ENCODE measurements at places on chromosomes 6 and 20.

DNA sequence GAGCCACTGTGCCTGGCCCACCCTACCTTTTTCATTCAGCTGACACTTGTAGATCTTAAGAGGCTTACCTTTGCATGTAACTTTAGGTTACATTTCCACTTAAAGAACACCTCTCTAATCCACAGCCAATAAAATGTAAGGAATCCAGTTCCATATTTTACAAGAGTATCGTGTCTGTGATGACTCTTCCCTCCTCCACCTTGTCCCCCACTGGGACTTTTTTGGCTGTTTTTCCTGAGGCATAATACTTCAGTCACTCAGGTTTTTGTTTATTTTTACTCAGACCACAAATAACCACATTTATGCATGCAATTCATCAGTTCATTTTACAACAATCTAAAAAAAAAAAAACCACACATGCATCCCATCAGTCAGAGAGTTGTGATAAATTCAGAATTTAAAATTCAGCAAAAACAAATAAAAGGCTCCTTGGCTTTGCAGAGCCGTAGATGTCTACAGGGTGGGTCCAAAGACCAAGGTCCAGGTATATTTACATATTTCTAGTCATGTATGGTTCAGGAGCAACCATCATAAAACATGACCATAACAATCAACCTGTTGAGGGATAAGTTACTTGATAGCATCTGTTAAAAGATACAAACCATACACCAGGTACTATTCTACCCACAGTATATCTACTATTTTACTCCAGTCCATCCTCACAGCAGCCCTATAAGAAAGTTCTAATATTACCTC is 9.9 kb downstream of the ATXN1 start:
- DNase-seq: no peak

DNA sequence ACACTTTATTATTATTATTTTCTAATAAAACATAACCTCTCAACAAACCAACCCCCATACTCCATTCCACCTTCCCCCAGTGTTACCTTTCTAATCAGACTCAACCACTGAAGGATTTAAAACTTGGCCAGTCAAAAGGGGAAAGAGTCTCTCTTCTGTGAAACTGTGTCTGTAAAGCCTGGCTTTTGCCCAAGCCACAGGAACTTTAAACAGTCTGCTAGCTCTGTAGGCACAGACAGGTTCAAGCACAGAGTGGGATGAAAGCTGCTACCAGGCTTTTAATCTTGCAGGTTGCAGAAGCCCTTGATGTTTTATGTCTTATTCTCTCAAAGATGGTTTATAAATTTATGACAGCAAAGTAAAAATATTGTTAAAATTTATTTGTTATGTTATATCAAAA is 585.7 kb downstream of the TENT5A start:
- no peak for DNase-seq

DNA sequence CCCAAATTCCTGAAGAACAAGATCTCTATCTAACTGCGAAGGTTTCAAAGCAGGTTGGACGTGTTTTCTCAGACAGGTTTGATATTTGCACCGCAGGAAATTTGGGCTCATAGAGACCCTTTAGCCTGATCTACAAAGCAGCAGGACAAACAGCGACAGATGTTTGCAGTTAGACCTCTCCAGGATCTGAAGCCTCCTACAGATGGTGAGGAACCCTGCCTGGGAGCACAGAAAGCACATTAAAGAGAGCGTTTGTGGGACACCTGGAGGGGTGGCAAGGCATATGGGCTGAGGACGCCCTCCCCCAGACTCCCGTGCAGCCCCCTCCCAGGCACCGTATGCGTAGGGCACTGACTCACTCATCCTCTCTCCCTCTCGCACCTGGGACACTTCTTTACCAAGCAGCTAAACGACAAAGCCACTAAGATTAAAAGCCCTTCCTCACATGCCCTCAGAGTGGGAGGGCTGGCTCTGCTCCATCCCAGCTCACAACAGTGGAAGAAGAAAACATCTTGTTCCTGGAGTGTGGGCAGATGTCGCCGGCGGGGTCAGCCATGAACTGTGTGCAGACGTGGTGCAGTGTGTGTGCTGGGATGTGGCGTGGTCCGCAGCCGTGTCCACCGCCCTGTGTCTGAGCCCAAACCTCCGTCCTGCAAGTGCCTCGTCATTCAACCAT is 249.7 kb upstream of the AFDN start:
- no peak for DNase-seq

GRCh38 chr20:10921491-10922010 is 247.8 kb upstream of the JAG1 start:
- DNase-seq: no peak

- no peak for DNase-seq
Measured at GRCh38 chr6:112939563-112939962, 592.4 kb downstream of the RFPL4B start.

- DNase-seq: no peak
Measured at GRCh38 chr6:35557239-35557638, 44.5 kb upstream of the TULP1 start.

- DNase-seq: no peak
Measured at GRCh38 chr20:61514396-61514795, 262.3 kb downstream of the CDH4 start.

- DNase-seq: no peak
Measured at GRCh38 chr20:54843865-54844264, 368.5 kb downstream of the DOK5 start.

- DNase-seq: no peak
Measured at GRCh38 chr6:12081771-12082170, 69.7 kb downstream of the HIVEP1 start.

- no peak for DNase-seq
Measured at GRCh38 chr6:118746825-118747174, 95.4 kb upstream of the CEP85L start.

DNA sequence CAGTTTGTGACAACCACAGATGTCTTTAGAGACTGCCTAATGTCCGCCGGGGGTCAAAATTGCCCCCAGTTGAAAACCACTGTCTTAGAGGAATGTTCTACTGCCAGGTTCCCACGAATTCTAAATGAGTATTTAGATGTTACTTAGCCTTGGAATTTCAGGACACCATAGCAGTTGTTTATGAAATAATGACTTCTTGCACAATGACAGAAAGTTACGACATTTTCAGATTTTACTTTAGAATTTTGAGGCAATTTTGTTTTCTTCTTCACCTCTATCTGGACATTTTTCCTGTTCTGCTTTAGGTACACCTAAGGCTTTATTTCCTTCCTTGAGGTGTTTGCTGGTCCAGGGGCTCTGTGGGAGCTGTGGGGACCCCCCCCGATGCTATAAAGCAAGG is 83.4 kb downstream of the CCDC170 start:
- DNase-seq: no peak

- DNase-seq: peak; percentile 44
Measured at GRCh38 chr20:35947907-35948306, 6.4 kb downstream of the SCAND1 start.

DNA sequence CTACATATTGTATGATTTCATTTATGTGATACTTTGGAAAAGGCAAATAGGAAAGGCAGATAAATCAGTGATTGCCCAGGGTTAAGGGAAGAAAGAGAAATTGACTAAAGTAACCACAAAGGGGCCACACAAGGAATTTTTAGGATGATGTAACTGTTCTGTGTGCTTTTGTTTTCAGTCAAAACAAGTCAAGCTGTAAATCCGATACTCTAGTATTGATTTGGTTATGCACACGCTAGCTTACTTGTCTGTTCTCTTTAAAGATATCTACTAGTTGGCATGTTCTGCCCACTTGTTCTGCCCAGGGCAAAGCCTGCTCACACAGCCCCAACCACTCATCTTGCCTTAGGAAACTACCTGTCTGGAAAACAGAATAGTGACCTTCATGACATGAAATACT is 6.4 kb downstream of the FBXL4 start:
- DNase-seq: no peak

DNA sequence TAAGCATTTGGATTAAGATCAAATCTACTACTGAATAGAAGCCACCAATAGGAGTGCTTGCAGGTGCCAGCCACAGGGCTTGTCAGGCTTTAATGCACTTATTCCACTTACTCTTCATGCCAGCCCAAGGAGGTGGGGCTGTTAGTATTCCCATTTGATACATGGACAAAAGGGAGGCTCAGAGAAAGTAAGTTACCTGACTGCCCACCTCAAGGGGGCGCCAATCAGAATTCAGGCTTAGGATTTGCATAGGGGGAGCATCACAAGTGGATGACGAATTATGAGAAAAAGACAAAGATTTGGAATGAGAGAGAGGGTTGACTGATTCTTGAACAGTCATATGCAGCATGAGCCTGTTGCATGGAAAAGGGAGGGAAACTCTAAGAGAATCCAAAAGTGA is 188.4 kb upstream of the TSHZ2 start:
- no peak for DNase-seq

DNA sequence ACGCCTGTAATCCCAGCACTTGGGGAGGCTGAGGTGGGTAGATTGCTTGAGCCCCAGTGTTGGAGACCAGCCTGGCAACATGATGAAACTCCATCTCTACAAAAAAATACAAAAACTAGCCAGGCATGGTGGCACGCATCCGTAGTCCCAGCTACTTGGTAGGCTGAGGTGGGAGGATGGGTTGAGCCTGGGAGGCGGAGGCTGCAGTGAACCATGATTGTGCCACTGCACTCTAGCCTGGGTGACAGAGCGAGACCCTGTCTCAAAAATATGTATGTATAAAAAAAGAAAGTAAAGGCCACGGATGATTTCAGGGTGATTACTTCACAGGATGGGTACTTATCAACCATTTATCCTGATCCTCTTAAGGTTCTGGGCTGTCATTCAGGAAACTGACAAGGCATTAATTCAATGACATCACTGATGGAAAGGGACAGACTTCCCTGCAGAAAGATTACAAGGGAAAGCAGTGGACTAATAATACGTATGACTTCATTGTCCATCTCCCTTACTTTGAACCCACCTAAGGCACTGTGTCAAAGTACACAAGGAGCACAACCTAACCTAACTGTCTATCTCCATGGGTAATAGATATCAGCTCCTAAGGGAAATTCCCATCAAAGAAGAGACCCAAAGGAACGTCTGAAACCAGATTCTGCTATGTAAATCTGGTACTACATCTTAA is 61.2 kb downstream of the ZMYND8 start:
- no peak for DNase-seq

DNA sequence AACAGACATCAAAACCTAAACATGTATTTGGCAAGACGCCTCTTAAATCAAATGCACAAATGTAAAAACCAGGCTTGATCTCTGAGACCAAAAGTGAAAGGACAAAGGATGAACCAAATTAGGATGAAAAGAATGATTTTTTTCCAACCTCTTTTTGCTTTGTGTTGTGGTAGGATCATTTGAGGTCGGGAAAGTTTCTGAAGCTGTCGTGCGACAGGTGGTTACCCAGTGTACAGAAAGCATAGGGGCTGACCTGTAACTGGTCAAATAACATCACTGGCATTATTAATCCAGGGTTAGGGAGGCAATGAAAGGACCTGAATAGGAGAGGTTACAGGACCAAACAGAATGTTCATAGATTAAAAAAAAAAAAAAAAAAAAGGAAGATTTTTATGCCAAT is 18.1 kb upstream of the NOL7 start:
- no peak for DNase-seq

DNA sequence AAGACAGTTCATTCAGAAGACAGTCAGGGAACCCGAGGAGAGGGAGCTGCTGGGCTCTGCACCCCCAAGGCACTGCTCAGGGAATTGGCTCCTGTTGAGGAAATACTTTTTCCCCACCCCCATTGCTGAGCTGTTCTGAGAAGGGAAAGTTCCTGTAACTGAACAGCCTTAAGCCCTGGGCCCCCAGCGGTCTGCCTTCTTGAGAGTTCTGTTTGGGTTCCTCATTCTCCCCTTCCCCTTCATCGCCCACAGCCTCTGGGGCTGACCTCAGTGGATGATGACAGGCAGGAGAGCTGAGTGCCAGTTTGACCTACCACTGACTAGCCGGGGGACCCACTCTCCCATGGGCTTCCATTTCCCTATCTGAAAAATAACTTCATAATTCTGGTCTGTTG is 10.7 kb downstream of the HCK start:
- no peak for DNase-seq

- no peak for DNase-seq
Measured at GRCh38 chr6:149694921-149695320, 23.0 kb downstream of the LATS1 start.

DNA sequence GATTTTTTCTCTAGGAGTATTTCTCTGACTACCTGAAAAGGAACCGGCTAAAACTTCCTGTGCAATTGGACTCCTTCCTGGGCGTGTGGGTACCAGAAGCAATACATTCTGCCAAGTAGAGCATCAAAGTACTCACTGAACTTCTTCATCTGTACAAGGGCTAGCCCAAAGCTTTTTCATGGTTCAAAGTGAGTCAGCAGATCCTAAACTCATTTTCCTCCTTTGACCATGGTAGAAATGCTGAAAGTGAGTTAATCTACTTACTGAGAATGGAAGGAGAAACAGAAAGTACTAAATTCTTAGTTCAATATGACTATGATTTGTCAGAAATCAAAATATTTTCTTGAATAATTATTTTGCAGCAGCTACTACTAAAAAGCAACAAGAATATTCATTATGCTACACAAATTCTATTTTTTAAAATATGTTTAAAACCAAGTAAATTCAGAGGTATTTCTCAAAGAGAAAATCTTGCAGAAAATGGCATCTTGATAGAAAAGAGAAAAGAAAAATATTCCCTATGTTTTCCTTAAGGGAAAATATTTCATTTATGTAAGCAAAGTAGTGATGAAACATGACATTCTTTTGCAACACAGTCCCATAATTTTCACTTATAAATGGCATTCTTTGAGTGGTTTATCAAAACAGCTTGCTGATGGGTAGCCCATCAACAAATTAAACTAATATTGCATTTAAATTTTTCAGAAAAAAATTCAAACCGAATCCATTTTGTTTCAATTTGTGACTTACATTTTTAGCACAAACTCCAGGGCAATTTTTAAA is 3.7 kb upstream of the BEND6 start:
- no peak for DNase-seq

GRCh38 chr6:20669571-20670314 is 135.5 kb downstream of the CDKAL1 start:
- no peak for DNase-seq

GRCh38 chr20:5282561-5282960 is 34.2 kb downstream of the PROKR2 start:
- no peak for DNase-seq

DNA sequence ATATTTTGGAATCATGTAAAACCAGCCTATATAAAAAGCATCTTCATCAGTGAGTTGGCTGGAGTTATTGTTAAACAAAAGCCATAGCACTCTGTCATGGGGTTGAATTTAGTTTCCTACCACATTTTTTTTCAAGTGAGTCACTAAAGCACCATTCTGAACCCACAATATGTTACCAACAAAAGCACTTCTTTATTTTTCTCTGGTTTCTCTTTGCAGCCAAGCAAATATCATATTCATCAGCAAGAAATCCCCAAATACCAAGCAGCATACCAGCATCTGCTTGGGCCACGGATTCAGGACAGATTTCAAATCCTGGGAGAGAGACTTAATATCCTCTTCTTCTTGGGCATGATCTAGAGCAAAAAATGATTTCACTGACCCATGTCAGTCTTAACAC is 441.4 kb downstream of the BCKDHB start:
- DNase-seq: peak; percentile 83
